ENCODE measurements at places on chromosomes 11 and 22.
A peak's percentile ranks its signal among the peaks of the same experiment; 100 is the strongest.

DNA sequence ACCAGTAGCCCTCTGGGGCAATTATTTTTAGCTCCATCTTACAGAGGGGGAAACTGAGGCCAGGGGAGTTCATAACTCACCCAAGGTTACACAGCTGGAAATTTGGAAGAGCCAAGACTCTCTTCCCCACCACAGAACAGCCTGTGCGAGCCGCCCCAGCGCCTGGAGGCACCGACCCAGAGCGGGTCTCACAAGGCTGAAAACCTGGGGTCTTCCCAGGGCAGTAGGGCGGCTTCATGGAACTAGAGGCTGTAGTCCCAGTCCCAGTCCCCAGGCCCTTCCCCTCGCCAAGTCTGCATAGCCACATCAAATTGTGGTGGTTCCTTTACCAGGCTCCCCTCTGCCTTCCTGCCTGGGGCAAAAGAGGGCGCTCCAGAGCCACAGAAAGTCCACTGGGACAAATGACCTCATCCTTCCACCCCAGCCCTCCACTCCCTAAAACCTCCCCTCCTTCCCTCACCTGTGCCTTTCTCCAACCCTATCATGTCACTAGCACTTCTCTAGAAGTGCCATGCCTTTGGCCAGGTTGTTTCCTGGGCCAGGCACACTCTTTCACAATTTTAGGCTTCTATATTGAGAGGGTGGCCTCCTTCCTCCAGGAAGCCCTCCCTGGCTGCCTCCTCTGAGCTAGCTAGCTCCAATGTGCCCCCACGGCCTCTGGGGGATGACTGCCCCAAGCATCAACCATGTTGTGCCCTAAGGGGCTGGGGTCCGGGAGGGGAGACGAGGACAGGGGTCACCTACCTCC lies 15.2 kb upstream of the CDC42EP1 start:
- peak; percentile 38 for DNase-seq

DNA sequence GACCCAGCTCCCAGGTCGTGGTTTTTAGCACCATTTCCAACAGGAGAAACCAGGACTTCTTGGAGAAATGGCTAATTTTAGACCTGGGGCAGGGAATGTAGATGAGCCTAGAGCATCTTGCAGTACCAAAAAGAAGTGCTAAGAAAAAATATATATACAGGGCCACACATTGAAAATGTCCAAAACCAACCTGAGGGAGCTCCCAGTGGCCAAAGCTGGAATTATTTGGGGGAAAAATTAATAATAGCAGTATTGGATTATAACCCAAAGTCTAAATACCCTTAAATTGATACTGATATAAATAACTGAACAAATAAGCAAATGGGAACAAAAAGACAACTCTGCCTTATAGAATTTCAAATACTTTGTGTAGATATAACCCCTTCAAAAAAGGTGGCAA lies 108.0 kb downstream of the PARVA start:
- DNase-seq = no peak

GRCh38 chr11:18768472-18768901 lies 23.1 kb downstream of the PTPN5 start:
- no peak for DNase-seq

GRCh38 chr11:121763526-121763925 lies 310.8 kb upstream of the SORL1-AS1 start:
- DNase-seq = no peak

DNA sequence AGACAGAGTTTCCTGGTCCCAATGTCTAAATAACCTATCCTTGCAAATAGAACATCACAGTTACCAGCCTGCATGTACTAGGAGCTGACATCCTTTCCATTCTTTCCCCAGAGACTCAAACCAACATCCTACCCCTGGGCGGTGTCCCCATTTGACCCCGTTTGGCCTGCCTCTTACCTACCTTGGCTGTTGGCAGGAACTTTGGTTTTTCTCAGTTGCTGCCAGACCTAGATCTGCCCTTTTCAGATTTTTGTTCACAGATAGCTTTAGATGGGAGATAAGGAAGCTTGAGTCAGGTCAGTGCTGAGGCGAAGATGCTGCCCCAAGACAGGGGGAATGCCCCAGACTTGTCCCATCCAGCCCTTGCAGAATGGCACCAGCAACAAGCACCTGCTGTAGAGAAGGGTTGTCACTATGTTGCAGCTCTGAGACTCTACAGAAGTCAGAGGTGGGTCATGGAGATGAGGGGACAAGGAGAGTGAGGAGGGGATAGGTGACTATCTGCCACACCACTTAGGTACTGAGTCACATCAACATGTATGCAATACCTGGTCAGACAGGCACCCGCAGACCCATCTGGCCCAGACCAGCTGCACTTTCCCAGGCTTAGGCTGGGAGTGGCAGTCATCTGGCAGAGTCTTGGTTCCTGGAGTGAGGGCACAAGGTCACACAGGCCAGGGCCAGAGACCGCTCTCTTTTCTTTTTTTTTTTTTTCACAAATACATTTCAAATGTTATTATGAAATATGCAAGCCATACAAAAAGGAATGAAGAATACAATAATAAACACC lies 61.5 kb upstream of the POU2AF1 start:
- no peak for DNase-seq

- no peak for DNase-seq
These were observed 1182.7 kb downstream of the BRD1 start for GRCh38 chr22:48644997-48645396.

- DNase-seq = peak; percentile 36
These were observed 369 bp downstream of the DGCR8 start for GRCh38 chr22:20080445-20080775.

- no peak for DNase-seq
These were observed 22.2 kb upstream of the PICK1 start for GRCh38 chr22:38034884-38035529.
